Sciatic nerve (tissue), 2 donors: ENCODE measurements at places on chromosomes 6 and 20.

GRCh38 chr20:58714923-58715351 lies 22.3 kb downstream of the NPEPL1 start:
- peak; percentile 43 for DNase-seq

DNA sequence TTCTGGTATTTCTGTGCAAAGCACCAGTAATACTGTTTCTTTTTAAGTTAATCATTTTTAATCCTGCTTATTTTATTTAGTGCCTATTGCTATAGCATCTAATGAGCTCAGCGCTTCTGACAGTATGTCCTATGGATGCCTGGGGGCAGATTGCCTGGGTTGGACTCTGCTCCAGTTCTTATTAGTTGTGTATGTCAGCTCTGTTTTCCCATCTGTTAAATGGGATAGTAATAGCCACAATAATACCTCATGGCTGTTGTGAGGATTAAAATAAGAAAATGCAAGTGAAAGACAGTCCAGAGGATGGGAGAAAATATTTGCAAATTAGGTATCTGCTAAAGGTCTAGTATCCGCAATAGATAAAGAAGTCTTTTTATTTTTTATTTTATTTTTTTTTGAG lies 87.0 kb downstream of the UTRN start:
- DNase-seq, result no peak

GRCh38 chr6:163721435-163721834 lies 306.9 kb downstream of the QKI start:
- DNase-seq, result no peak

- no peak for DNase-seq
Measured at GRCh38 chr20:48635791-48636267, 192.0 kb downstream of the PREX1 start.

DNA sequence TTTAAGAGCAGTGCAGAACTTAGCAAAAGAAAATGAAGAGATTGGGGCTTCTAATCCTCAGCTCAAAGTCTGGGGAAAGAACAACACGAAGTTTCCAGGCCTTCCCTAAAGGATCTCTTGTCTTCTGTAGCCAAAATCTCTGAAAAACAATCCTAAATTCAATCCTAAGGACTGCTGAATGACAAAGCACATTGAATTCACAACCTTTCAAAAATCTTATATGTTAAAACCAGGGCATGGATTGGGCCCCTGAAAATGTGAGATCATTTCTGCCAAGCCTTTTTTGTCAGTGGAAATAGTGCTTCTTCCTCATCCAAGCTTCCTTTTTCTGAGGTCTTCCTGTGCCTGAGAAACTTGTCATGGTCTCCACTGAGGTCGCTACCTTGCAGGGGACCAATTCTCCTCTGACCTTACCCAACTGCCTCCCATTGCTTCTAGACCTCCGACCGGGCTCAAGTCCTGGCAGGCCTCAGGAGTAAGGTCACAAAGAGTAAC lies 126.2 kb upstream of the ARID1B start:
- no peak for DNase-seq

- DNase-seq, result no peak
Measured at GRCh38 chr6:12987783-12988182, 271.2 kb downstream of the PHACTR1 start.

DNA sequence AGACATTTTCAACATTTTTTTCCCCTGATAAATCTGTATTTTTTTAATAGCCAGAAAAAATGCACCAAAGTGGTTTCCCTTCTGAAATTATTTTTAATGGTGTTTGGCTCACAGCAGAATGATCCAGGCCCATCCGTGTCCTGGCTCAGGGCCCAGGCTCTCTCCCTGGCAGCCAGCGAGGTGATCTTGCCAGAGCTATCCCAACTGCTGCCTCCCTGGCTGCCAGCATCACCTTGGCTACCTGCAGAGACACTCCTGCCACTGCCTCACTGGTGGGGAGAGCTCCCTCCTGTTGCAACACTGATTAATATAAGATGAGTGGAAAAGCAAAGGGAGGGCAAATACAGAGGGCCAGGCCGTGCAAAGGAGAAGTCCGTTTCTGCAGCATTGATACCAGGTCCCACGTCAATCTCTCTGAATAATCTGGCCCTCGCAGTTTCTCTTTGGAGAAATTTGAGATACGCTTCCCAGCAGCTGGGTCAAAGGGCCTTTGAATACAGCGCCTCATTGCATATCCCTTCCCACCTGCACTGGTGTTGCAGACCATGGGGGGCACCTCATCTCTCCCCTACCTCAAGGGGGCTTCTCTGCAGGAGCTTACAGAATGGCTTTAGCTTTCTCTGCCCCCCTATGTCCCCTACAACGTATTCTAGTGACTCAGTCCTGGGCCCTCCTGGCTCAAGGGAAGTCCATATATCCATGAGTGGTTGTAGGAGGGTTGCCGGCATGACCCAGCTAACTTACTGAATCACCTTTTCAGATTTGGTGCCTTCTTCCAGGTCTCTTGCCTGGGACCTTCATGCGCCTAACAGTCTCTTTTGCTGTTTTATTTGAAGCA lies 12.8 kb upstream of the DSTN start:
- DNase-seq, result no peak

- no peak for DNase-seq
Measured at GRCh38 chr6:12092762-12093161, 80.7 kb downstream of the HIVEP1 start.

DNA sequence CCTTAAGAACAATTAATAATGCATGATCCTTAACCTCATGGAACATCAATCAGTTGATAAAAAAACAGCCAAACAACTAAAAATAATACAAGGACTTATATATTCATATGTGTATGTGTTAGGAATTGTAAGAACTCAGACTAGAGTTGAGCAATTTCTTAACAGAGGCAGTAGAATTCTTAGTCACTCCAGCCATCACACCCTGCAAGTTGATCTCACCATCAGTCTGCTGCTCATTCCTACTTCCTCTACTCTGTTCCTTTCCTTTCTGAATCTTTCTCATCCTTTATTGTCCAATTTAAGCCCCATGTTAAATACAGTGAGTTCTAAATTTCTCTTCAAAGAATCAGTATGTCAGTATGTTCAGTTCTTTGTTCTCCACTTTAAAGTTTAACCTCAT lies 2.6 kb downstream of the ZNF165 start:
- no peak for DNase-seq

GRCh38 chr6:54060286-54060685 lies 51.0 kb upstream of the MLIP start:
- DNase-seq, result no peak

GRCh38 chr6:39140556-39141167 lies 25.7 kb upstream of the SAYSD1 start:
- DNase-seq, result no peak
